ENCODE measurements at places on chromosomes 12 and 14.
A peak's percentile ranks its signal among the peaks of the same experiment; 100 is the strongest.

DNA sequence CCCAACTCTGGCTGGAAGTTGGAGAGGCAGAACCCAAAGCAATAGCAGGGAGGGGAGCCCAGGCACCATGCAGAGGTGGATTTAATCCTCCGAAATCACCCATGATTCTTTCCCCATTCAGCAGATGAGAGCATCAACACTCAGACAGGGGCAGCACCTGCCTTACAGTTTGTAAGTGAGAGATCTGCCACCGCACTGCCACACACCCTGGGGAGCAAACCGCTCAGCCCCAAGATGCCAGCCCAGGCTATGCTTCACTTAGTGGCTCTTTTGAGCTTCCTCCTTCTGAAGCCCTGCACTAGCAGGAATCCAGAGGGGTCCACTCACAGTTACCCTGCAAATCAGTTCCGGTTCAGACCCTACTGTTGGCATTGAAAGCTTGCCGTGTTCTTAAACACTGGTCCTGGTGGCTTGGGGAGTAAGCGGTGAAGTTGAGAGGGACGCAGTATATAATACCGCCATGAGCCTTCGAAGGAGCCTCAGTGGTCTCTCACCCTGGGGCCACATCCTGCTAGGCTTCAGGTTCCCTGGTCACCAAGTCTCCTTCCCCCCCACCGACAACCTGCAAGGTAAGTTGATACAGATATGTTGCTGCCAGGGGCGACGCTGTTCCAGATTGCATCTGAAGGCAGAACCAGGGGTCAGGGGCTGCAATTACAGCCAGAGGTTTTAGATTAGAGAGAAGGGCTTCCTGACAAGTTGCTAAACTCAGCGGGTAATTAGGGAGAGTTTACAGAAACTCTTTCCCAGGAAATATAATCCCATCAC lies 72.0 kb upstream of the CCND2 start:
- DNase-seq, result no peak

GRCh38 chr12:38629064-38629463 lies 276.3 kb downstream of the CPNE8 start:
- no peak for DNase-seq

- DNase-seq, result no peak
These were observed 1153.2 kb downstream of the BCL11B start for GRCh38 chr14:98118749-98119148.

GRCh38 chr12:84069198-84069597 lies 843.4 kb downstream of the SLC6A15 start:
- DNase-seq, result no peak

- no peak for DNase-seq
These were observed 12.8 kb upstream of the CSRP2 start for GRCh38 chr12:76891609-76892008.

- DNase-seq, result no peak
These were observed 87.3 kb downstream of the TMX1 start for GRCh38 chr14:51327376-51327775.

DNA sequence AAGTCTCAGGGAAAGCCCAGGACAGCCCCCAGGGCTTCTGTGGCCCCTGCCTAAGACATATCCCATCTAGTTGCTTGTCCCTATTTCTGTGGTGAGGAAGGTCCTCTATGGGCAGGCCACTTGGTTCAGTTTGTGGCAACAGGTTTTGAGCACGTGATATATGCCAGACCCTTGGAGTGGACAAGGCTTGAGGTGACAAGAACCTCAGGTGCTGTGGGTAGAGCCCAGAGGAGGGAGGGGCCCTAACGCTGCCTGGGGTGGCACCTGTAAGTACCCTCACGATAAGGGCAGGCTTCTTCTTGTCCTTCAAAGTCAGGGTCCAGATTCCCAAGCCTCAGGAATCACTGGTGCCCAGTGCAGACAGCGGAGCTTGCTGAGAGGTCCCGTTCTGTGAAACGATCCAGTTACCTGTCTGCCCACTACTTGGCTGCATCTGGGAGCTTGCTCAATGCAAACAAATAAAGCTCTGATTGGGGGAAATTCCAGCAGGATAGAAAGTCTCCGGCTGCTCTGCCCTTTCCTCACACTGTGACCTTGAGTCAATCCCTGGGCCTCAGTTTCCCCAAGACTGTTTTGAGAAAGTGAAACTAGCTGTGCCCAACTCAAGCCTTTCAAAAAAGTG lies 47.7 kb upstream of the FAM181A start:
- no peak for DNase-seq

DNA sequence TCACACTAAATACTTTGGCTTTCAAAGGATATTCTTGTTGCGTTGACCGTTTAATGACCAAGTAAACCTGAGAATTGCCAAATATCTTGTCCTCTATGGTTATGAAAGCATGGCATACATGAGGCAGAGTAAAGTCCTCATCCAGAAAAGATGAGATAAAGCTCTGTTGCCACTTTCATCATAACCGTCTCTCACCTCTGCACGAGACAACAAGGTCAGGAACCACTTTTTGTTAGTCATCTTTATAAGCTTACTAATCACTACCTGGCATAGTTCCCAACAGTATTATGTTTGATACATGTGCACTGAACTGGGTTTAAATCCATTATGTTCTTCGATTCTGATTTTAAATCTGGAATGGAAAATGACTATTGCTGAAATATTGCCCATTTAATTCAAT lies 31.3 kb downstream of the PTPRB start:
- no peak for DNase-seq

DNA sequence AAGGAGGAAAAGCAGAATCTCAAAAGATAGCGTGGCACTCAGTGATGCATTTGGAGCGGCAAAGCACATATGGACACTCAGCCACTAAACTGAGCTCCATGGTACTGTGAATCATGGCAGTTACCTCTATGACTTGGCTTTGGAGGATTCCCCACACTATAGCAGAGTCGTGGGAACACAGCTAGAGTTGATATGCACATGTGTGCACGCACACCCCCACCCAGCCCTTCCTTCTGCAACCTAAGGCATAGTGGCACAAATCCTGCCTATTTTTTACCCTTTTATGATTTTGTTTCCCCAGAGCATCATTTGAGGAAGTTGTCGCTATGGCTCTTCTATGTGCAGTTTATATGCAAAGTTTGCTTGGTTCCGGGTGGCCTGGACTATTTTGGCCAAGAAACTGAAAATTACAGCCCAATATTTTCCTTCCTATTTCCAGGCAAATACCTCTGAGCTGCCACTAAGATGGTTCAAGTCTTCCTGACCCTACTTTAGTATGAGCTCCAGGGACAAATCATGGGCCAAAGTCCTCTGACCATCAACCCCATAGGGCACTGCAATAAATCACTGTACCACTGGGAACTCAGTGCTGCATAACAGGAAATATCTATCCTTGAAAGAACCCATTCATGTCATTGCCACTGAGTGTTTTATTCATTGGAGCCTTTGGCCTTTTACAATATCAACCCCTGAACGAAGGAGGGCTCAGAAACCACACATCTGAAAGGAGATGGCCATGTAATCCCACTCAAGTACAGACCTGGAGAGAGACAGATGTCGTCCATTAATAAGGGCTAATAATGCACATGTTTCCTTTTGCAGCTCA lies 177.5 kb downstream of the EGLN3 start:
- no peak for DNase-seq

DNA sequence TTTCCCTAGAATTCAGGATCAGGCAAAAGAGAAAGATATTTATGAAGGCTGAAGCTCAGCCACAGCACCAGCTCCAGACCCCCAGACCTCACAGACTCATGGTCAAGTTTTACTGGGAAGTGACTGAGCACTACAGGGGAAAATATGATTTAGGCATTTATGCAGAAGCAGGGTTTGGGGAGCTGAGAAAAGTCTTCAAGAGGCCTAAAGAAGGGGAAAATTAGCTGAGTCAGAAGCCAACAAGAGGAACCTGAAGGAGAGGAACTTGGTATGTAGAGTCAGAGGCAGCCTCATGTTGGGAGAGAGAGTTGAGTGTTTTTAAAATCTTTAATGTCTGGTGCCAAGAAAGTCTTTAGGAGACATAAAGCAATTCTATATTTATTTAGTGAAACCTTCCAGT lies 63.0 kb downstream of the FOS start:
- peak; percentile 71 for DNase-seq

DNA sequence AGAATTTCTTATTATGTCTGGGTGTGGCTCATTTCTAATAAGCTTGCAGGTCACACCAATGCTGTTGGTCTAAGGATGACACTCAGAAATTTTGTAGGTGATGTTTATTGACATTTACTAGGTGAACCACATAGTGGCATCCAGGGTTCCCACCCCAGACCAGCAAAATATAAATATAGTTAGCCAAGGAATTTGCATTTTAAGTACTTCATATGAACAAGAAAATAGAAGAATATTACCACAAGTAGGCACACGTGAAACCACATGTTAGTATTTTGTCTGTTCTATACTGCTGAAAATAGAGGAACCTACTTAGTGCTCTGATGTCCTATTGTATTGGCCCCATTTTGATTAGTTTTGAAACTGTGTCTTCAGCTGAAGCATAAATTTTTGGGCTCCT lies 71.1 kb downstream of the USP15 start:
- peak; percentile 48 for DNase-seq

- DNase-seq, result no peak
These were observed 43.8 kb downstream of the KRT80 start for GRCh38 chr12:52147964-52148463.

DNA sequence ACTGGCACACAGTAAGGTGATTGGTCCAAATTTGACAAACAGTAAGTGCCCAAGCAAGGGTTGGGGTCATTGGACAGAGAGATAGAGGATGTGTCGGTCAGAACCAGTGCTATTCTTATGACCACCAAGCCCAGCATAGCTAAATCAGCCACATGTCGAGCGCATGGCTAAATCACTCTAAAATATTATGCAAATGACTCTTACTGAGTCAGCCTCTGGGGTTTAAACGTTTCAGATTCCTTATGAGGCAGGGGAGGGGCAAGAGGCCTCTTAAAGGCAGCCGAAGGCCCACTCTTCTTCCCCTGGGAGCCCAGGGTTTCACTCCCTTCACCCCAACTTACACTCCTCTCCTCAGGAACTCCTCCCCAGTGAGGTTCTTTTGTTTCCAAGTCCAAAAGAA lies 603 bp upstream of the ENDOU start:
- no peak for DNase-seq

GRCh38 chr12:3200032-3200617 lies 122.9 kb downstream of the TSPAN9 start:
- DNase-seq, result no peak

DNA sequence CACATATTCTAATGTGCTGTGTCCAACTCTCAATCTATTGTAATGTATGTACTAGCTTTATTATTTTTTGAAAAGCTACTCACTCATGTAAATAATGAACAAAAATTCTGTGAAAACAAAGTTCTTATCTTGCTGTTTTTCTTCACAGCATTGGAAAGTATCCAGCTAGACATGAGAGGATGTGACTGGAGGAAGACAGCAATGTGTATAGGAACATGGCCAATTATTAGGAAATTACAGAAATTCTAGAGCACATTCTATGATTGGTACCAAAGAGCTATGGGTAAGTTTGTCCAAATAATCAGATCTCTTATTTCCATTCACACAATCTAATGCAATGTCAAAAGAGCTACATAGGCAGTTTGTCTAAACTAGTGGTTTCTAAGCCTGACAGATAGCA lies 1100.2 kb downstream of the FSCB start:
- no peak for DNase-seq

DNA sequence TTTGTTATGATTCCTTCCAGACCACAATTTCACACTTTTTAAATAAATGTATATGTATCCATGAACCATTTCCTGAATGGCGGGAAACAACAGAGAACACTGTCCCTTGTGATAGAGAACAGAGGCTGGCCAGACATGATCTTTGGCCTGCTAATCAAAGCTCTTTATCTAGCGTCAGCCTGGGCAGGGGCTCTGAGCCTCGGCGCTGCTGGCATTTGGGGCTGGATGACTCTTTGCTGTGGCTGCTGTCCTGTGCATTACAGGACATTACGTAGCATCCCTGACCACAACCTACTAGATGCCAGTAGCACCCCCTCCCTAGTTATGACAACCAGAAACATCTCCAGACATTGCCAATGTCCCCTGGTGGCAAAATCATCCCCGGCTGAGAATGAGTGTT lies 77.7 kb downstream of the DNAH10 start:
- no peak for DNase-seq

GRCh38 chr12:124242529-124243065 lies 52.3 kb upstream of the RFLNA start:
- peak; percentile 51 for DNase-seq

GRCh38 chr14:31047503-31047902 lies 21.3 kb upstream of the STRN3 start:
- DNase-seq, result no peak

GRCh38 chr14:104975481-104976197 lies 2.5 kb downstream of the AHNAK2 start:
- peak; percentile 43 for DNase-seq

DNA sequence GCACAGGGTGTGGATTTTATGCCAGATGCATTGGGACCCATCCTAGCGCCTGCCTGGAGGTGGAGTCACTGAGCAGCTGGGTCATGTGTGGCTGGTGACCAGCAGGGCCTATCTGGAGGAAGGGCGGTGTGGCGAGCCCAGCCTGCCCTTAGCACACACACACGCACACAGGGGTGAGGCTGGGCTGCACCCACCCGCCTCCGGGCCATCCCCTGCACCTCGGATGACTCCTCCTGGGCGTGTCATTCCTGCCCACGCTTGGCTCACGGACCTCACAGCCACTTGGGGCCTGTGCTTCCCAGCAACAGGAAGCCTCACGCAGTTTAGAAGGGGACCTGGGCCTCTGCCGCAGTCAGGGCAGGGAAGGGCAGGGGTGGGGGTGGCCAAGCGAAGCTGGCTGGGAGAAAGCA lies 36.2 kb upstream of the FZD10 start:
- DNase-seq, result no peak

DNA sequence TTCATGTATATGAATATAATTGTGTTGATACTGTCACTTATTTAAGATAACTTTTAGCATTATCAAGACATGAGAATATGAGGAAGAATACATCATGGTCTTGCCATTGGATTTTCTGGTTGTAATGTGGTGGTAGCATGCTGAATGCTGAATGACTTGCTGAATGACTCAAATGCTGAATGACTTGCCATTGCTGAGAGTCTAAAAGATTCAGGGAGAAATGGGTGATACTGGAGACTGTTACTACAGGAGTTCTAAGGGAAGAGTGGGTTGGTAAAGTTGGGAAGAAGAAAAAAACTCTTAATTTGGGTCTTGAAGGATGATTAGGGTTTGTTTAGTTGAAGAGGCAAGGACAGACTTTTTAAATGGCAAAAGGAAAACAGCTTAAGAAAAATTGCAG lies 72.1 kb upstream of the MANSC4 start:
- DNase-seq, result no peak

- no peak for DNase-seq
These were observed 9.4 kb upstream of the DACT1 start for GRCh38 chr14:58628406-58628805.

- DNase-seq, result no peak
These were observed 3.8 kb upstream of the SIVA1 start for GRCh38 chr14:104749111-104749649.

DNA sequence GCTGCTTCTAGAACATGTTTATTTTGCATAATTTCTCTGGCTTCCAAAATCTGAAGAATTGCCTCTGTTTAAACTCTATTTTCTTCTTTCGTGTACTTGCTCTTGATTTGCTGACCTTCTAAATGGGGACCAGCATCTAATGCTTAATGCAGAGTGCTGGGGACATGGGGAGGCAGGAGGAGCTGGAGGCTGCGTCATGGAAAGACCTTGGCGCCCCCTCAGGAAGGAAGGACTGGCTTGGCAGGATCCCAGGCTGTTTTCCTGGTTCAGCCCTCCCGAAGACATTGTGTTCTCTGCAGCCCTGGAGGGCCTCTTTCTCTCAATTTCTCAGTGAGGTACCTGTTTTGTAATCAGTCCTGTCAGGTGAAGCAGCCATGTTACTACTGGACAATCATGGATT lies 5.5 kb downstream of the PRKCH start:
- peak; percentile 13 for DNase-seq

GRCh38 chr14:81681541-81681940 lies 147.9 kb upstream of the SEL1L start:
- DNase-seq, result no peak

- peak; percentile 34 for DNase-seq
These were observed 162.9 kb downstream of the ADGRD1 start for GRCh38 chr12:131116468-131117117.
